Caco-2 (cell line): ENCODE measurements at places on chromosomes 1 and 21. TPM values are rescaled to one million over a fixed set of nuclear protein-coding genes. Genes with fewer than 3 reads are reported as not detected.

Gene WNT3A
- total RNA-seq: 0.09 TPM in 2 replicates

Gene INSRR
- not detected in 2 replicates for total RNA-seq

DNA sequence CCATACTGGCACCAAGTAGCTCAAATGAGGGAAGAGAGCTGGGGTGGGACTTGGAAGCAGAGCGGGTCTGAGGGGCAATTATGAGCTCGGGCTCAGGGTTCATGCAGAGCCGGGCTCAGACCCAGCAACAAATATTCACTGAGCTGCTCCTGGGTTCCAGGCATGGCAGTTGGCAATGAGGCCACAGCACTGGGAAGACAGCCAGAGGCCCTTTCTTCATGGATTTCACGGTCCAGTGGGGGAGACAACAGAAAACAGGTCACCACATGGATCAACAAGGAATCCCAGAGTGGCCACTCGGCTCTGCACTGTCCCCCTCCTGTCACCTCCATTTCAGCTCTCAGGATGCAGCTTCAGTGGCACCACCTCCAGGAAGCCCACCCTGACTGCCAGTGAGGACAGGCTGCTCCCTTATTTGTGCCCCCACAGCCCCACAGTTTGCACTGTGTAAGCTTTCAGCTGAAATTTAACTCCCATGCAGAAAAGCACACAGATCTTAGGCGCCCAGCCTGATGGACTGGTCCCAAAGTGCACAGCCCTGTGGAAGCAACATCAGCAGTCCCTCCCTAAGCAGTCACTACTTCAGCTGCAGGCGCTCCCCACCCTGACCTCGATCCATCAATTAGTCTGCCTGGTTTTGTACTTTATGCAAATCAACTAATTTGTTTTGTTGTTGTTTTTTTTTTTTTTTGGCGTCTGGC is 22.4 kb downstream of the ARHGEF19 start:
- no peaks in the 10 kb centered on the region for H3K36me3 ChIP-seq
- no peaks in the 10 kb centered on the region for H3K27me3 ChIP-seq
- H3K4me1 ChIP-seq: peaks cover 20% of the 10 kb centered on the region
- no peak for DNase-seq

GRCh38 chr1:171600862-171601261 is 21.2 kb upstream of the MYOCOS start:
- no peak overlapping the region for H3K4me3 ChIP-seq
- DNase-seq: no peak

DNA sequence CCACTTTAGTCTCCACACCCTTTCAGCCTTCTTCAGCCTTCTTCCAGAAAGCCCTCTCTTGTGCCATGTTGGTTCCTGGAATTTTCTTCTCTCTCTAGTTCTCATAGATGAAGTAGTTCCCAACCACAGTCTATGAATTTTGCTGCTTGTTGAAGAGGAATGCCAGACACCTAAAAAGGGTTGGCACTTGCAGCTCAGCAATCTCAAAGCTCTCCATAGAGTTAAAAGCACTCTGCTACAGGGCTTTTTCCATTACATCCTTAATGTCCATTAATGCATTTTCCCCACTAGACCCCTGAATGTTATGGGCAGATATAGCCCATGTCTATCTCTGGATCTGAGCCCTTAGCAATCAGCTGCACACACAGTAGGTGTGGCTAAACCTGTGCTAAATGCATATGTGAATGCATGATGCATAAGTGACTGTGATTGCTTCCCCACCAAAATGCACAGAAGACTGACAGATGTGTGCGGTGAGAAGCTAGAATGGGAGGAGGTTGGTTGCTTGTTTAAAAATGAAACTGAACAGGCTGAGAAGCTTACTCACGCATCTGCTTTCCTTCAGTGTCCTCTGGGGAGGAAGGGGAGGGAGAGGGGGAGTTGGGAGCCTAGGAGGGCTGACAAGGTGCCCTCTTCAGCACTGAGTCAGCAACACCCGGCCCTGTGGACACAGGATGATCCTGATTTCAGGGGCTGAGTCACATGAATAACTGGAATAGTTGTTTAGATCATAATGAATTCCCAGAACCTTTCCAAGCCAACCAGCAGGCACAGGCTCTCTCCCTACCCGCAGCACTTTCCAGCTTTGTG is 146.1 kb upstream of the FGGY start:
- peak; percentile 6 for DNase-seq
- no peak overlapping the region for H3K27ac ChIP-seq
- H3K4me1 ChIP-seq: no peaks in the 10 kb centered on the region; the same call in 1 of the 2 replicates
- no peak overlapping the region for H3K4me3 ChIP-seq
- no peaks in the 10 kb centered on the region for H3K27me3 ChIP-seq
- no peaks in the 10 kb centered on the region for H3K36me3 ChIP-seq

DNA sequence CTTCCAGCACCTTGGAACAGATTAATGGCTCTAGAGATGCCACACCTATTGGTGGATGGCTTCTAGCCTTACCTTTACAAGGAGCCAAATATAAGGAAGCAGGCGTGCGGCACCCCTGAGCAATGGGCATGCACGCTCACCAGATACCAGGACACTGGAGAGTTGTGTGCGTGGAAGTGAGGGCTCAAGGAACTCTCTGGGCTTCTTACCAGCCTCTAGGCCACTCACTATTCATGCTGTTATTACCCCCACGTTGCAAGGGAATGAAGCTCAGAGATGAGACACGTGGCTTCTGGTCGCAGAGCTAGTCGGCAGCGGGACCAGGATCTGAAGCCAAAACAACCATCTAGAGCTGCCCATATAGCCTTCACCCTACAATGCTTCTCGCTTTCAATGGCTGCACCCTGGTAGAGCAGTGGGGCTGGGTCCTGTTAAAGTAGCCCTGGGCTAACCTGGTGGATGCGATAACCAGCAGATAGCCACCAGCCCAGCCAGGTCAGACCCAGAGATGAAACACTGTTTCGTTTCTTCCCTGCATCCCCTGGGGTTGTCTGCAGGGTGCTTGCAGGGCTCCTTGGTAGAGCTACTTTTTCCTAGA is 396.4 kb upstream of the VAMP3 start:
- H3K4me1 ChIP-seq: no peaks in the 10 kb centered on the region
- no peak overlapping the region for H3K27ac ChIP-seq
- H3K27me3 ChIP-seq: no peaks in the 10 kb centered on the region
- H3K36me3 ChIP-seq: no peaks in the 10 kb centered on the region
- DNase-seq: no peak

DNA sequence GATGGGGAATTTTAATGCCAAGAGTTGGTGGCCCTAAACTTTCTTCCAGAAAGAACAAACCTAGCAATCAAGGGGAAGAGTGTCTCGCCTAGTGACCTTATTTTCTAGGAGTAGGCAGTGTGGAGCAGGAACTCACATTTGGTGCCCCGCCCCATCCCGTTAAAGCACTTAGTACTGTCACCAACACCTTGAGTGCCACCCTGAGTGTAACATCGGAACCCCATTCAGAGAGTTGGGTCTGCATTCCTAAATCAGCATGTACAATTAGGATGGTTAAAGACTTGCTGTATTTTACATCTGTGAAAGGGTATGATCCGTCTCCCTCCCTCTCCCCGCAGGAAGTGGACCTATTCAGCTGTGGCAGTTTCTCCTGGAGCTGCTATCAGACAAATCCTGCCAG is 15.5 kb downstream of the ETS2 start:
- H3K4me1 ChIP-seq: peaks cover 15% of the 10 kb centered on the region
- DNase-seq: no peak
- H3K4me3 ChIP-seq: no peak overlapping the region
- peaks cover 18% of the 10 kb centered on the region for H3K36me3 ChIP-seq
- no peak overlapping the region for H3K27ac ChIP-seq
- H3K27me3 ChIP-seq: no peaks in the 10 kb centered on the region

GRCh38 chr1:32352831-32353383 is 9.4 kb downstream of the FAM229A start:
- DNase-seq: no peak
- no peak overlapping the region; the same call in 1 of the 2 replicates for H3K4me3 ChIP-seq

GRCh38 chr1:60329651-60330050 is 256.1 kb upstream of the C1orf87 start:
- H3K27ac ChIP-seq: no peak overlapping the region
- H3K4me3 ChIP-seq: no peak overlapping the region
- DNase-seq: no peak
- H3K36me3 ChIP-seq: no peaks in the 10 kb centered on the region

DNA sequence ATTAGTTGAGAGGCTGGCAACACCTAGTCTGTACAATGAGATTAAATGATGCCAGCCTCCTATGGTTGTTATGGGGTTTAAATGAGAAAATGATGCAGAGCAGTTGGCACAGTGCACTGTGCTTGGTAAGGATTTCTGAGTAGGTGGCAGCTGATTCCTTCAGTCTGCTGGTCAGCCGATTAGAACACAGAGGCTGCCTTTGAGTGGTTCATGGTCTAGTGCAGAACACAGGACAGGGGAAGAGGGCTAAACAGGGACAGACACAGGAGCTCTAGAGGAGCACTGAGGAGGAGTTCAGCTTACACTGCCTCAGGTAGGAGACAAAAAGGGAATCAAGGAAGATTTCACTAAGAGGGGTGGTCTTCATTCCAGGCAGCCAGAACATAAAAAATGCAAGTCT is 1.4 kb downstream of the TIE1 start:
- no peaks in the 10 kb centered on the region for H3K4me1 ChIP-seq
- no peaks in the 10 kb centered on the region for H3K27me3 ChIP-seq
- no peak overlapping the region for H3K4me3 ChIP-seq
- DNase-seq: no peak
- no peaks in the 10 kb centered on the region for H3K36me3 ChIP-seq

DNA sequence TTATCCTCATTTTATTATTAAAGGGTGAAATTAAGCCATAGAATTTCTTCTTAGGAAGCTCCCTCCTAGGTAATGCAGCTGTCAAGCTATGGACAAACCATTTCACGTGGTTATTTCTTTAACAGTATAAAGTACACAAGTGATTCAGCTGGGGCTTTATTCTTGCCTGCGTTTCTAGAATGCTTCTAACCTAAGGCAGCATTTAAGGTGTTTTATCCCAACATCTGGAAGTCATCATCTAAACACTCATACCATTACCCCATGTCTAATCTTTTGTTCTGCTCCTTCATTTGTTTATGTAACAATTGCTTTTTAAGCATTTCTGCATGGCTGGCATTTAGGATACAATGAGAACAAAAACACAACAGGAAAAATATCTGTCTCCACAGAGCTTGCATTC is 829.2 kb upstream of the ADAMTS5 start:
- DNase-seq: no peak
- H3K36me3 ChIP-seq: no peaks in the 10 kb centered on the region
- H3K27me3 ChIP-seq: no peaks in the 10 kb centered on the region

DNA sequence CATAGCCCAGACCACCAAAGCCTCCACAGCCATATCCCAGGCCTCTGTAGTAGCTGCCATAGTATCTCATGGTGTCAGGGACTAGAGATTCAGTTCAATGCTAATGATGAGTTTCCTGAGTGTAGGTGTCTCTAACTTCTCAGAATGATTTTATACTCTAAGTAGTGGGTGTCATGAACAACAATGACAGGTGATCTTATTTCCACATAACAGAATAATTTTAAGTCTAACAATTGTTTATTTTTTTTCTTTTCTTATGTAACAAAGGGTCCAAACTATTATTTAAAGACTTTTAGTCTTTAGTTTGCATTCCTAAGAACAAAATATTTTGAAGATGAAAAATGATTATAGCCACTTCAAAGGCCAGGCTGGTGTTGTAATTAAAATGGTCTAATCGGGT is at the start of gene KRTAP19-6:
Gene KRTAP19-6, minus strand, starts transcription at position 101 of the 400 bp plus-strand sequence. Its CDS starts 31 bp downstream, at position 70.
- no peak for DNase-seq
- H3K27ac ChIP-seq: no peak within 1 kb of the TSS
- H3K4me1 ChIP-seq: no peaks in the 10 kb centered on the region
- no peaks in the 10 kb centered on the region for H3K36me3 ChIP-seq

GRCh38 chr1:119285482-119285881 is 83.1 kb upstream of the HAO2 start:
- no peak overlapping the region for H3K27ac ChIP-seq
- DNase-seq: no peak
- H3K4me3 ChIP-seq: no peak overlapping the region

- no peaks in the 10 kb centered on the region for H3K36me3 ChIP-seq
- no peaks in the 10 kb centered on the region for H3K27me3 ChIP-seq
- DNase-seq: peak; percentile 86
- peak overlapping the region; percentile 69 for H3K27ac ChIP-seq
- peaks cover 43% of the 10 kb centered on the region for H3K4me1 ChIP-seq
- no peak overlapping the region for H3K4me3 ChIP-seq
Observed at GRCh38 chr1:181469829-181470228, 13.5 kb upstream of the CACNA1E start.

GRCh38 chr1:208509072-208509471 is 264.9 kb upstream of the PLXNA2 start:
- no peak for DNase-seq
- H3K27ac ChIP-seq: no peak overlapping the region
- H3K4me1 ChIP-seq: no peaks in the 10 kb centered on the region; the same call in 1 of the 2 replicates
- H3K27me3 ChIP-seq: no peaks in the 10 kb centered on the region

DNA sequence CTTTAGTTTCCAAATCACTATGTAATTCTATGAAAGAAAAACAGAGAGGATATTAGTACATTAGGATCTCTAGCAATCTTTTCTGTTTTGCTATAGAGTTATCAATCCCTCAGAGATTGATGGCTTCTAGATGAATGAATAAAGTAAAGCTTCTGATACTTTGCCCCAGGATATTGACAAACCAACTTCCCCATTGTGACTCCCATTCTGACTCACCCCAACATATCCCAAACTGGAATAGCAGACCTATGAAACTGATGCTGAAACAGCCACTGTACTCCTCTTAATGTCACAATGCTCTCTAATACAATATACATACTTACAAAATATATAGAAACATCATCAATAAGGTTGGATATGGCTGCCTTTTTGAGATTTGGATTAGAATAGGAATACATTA is 442.1 kb upstream of the NR5A2 start:
- H3K36me3 ChIP-seq: no peaks in the 10 kb centered on the region
- no peak overlapping the region for H3K4me3 ChIP-seq
- no peak for DNase-seq
- H3K4me1 ChIP-seq: no peaks in the 10 kb centered on the region

DNA sequence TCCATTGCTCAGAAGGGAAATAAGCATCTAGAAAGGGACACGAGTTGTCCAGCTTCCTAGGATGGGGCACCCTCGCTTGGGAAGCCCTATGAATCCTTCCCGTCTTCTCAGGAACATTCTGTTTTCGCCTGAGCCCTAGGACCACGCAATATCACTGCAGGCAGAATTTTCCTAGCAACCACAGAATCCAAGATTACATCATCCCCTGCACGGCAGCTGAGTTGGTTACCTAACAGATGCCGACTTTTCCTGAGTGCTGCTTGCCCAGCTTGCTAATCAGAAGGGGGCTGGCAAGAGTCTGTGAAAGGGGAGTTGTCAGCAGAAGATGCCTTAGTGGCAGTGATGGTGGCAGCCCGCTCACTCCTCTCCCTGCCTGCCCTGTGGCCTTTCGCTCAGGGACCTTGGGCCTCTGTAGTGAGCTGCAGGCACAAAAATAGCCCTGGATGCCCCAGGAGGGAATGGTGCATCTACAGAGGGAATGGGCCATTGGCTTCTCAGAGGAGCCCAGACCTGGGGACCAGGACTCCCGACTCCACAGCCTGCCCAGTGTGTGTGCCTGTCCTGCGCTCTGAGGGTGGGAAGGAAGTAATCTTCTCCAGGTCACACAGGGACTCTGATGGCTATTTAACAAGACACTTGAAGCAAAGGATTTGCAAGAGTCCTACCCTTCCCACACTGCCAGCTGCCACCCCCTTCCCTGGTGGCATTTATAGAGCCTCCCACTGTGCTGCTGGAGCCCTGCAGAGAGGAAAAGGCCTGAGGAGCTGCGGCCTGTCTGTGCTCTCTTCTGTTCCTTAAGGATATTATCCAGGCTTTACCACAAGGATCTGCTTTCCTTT is 28.9 kb upstream of the CLSTN1 start:
- no peaks in the 10 kb centered on the region for H3K36me3 ChIP-seq
- H3K27ac ChIP-seq: no peak overlapping the region
- no peak overlapping the region for H3K4me3 ChIP-seq
